ENCODE measurements at places on chromosomes 6 and 20.

GRCh38 chr6:26331218-26332073 lies 33.6 kb upstream of the BTN3A2 start:
- DNase-seq = no peak

DNA sequence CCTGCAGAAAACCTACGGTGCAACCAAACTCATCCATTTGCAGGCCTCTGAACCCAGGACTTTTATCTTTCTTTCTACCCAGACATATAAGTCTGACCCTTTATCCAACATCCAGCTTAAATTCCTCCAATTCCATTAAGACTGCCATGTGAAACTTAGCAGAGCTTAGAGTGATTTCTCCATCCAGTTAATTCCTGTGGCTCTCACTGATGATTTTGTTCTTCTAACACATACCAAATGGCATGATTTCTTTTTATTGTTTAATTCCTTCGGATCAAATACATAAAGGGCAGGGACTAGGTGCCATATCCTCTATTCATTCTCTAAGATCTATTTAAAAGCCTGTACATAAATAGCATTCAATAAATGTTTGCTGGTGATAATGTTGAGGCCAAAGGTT lies 92.9 kb downstream of the TASP1 start:
- DNase-seq = no peak

- no peak for DNase-seq
Measured at GRCh38 chr6:157534977-157535339, 154.0 kb downstream of the ZDHHC14 start.

DNA sequence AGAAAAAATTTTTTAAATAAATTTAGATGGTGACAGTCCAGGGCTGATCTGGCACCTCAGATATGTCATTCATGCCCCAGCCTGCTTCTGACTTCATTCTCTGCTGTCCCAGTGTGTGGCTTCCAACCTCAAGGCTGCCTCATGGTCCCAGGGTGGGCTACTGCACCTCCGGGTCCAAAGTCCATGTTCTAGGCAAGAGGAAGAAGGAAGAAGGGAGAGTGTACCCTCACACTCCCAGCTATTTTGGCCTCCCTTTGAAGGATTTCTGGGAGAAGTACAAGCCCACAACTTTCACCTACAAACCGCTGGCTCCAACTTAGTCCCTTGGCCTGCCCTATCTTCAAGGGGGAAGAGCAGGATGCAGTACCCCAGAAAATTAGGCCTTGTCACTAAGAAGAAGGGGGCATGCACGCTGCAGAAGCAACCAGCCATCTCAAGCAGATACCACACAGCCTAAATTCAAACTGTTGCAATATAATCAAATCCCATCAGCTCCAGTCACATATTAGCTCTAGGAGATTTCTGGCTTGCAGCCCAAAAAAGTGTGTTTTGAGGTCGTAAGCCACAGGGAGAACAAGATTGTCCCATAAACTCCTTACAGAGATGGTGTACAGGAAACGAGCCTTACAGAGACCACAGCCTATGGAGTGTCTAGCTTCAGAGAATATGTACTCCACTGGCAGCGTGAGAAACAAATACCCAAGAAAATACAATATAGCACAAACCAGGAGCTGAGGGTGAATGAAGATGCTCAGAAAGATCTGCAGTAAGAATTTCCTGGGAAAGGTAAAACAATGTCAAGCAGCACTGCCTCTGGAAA lies 906 bp upstream of the BTN3A2 start:
- no peak for DNase-seq

GRCh38 chr6:114344246-114344970 lies 1.6 kb upstream of the HS3ST5 start:
- no peak for DNase-seq

Data from non-pigmented ciliary epithelial cell (primary cell).